ENCODE measurements at places on chromosomes 6 and 20.

DNA sequence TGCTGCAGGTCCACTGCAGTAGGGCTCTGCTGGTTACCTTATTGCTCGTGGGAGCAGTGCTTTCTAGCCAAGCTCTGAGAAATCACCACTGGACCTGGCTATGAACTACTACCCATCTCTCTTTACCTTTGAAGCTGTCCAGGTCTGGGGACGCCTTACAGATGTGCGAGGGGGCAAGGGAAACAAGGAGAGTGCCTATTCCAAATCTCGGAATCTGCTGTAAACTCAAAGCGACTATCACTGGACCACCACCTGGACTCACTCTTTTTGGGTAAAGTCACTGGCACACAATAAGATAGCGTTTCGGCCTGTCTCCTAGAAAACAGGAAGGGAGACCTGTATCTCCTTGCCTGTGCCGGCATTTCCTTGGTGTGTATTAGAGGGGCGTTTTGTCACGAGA lies 5.3 kb downstream of the NRN1 start:
- no peak for DNase-seq

DNA sequence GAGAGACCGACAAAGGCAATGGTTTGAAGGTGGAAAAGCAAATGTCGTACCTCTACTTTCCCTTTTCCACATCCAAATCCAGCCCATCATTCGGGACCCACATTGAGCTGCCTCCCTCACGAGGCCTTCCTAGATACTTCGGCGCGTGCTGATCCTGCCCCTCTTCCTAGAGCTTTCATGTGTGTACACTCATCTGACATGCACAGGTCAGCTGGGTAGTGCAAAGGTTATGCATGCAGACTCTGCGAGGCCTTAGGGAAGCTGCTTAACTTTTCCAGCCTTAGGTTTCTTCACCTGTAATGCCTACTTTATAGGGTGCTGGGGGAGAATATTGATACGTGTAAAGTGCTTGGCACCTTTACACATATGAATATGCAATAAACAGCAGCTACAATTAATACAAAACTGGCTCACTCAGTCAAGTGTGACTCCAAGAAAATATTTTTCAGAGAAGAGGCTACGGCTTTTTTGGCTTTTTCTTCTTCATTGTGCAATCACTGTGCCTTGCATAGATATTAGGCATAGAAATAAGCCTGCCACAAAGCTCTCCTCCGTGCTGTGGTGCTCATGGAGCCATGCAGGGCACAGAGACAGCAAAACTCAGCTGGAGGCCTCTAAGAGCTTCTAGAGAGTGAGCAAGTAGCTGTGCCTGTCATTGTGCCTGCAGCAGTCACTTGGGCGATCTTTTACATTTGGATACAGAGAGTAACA lies 3.6 kb upstream of the MANBAL start:
- DNase-seq: no peak

GRCh38 chr20:44700306-44700705 lies 14.9 kb upstream of the CCN5 start:
- no peak for DNase-seq

DNA sequence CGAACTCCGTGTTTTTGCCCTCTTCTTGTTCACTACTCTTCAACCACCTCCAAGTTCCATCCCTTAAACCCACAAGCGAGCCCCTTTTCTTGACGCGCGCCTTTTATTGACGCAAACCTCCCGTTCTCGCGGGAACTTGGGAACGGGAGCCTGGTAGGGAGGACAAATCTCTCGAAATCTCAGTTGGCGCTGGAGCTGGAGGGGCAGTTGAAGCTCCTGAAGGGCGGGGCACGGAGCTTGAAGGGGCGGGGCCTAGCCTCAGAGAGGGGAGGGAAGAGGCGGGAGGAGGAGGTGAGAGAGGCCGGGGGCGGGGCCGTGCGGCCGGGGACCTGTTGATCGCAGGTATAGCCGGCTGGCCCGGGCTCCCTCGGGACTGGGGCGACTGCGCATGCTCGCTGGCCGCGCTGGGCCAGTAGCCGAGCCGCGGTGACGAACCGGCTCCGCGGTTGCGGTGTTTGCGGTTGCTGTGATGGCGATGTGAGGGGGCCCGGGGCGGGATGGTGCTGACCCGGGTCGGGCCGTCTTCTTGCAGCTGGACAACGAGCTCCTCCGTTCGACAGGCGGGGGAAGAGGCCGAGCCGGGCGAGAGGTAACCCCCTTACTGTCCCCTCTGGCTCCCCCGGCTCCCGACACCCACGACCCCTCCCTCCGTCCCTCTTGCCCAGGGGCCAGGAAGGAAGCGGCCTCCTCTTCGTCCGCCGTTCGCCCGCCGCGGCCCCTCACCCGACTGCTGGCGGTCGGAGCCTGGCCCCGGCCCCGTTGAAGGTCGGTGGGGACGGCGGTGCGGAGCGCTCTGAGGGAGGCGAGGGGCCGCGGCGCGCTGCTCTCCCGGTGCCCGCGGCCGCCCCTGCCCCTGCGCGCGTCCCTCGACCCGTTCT lies at the start of gene FAM135A:
TSS of gene FAM135A (plus strand) at position 395 of the 878 bp plus-strand sequence. CDS start 14,835 bp downstream, outside the sequence.
- peak; percentile 97 for DNase-seq

GRCh38 chr6:47203266-47203937 lies 106.3 kb downstream of the TNFRSF21 start:
- no peak for DNase-seq

- no peak for DNase-seq
These were observed 139.4 kb downstream of the ID4 start for GRCh38 chr6:19976411-19977129.

DNA sequence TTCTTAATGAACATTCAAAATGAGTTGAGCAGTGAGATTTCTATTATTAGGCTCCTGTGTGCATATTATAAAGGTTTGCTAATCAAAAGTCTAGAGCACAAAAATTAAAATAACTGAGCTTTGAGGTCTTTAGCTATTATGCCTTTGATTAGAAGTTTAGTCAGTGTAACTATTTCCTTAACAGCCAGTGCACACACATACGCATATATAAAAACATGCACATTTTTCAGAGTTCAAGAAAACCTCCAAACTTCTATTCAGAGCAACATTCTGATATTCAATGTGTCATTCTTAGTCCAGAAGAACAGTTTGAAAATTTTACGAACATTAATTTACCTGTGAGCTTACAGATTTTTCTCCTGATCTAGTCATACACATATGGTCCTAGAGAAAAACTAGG lies 48.3 kb upstream of the MYB start:
- DNase-seq: no peak

DNA sequence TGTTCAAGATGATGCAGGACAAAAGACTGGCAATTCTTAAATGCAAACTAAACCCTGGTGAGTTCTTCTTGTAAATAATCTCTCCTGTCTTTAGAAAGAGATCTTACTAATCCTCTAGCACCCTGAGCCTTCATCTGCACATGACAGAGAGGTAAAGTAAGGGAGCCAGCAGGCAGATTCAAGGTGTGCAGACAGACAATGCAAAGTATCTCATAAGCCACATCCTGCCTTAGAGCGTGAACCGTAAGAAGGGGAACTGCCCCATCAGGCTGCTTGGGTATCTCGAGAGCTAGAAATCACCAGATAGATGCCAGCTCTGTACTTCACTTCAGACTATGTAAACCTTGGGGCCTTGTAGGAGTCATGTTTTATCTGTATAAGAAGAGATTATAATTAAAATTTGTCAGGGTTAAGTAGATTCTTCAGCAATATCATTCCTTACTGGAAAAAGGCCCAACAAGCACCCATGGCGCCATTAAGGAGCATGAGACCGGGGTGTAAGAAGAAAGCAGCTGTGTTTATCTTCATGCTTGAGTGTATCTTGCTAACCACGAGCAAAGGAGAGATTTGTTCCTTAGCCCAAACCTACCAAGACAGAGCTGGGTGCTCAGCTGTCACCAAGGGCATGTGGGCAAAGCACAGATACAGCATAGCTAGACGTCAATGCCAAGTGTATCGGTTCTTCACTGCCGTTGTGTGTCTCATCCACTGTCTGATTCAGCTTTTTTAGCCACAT lies 24.4 kb downstream of the CNR1 start:
- no peak for DNase-seq

GRCh38 chr6:35017411-35018181 lies 123.5 kb downstream of the TCP11 start:
- no peak for DNase-seq

GRCh38 chr20:42483730-42484303 lies 705.9 kb downstream of the PTPRT start:
- no peak for DNase-seq

DNA sequence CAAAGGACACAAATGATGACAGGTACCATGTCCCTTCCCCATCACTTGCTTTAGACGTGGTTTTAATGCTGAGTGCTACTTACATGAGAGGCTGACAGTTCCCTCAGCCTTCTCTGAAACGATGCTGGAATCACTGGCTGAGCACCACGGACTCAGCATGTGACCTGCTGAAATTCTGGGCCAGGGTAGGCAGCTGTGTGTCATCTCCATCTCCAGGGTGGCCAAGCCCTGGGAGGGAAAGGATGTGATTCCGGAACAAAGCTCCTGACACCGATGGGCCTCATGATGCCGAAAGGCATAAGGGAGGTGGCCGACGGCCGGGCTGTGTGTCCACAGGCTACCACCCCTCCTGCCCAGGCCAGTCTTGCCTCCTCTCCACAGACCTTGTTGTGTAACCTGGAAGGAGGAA lies 184.3 kb upstream of the CST7 start:
- peak; percentile 72 for DNase-seq

- no peak for DNase-seq
These were observed 112.1 kb upstream of the IYD start for GRCh38 chr6:150256618-150257272.

DNA sequence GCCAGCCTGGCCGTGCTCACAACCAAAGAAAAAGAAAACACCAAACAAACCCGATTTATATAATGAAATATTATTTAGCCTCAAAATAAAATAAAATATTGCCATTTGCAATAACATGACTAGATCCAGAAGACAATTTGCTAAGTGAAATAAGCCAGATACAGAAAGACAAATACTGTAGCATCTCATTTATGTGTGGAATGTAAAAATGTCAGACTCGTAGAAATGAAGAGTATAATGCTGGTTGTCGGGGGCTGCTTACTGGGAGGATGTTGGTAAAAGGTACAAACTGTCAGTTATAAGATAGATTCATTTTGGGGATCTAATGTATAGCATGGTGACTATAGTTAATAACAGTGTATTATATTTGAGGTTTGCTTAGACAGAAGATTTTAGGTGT lies 269.7 kb downstream of the THBS2 start:
- no peak for DNase-seq

DNA sequence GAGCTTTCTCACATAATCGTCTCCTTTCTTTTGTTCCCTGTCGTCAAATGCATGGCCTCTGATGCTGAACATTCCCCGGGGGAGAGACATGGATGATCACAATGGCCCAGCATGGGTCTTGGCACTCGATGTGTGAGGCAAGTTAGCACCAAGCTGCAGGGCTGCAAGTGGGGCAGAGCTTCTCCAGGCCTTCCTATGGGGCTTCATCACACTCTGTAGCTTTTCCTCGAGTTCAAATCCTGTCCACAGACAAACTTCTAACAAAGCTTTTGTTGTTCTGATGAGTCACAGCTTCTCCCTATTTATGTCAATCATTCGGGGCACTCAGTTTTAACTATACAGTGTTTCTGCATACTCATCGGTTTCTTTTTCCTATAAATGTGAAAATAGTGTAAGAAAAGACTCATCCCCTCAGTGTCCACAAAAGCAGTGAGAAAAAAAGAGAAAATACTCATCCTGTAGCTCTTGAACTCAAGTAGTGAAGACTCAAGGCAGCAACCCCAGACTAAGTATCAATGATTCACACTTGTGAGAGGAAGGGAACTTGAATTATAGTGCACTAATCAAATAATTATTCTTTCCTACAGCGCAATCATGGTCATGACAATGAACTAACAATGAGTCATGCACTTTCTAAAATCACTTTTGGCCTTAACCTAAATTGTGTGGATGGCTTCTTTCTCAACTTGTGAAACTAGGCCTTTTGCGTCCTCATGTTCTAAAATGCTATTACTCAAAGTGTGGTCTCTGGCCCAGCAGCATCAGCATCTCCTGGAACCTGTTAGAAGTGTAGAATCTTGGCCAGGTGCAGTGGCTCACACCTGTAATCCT lies 68.4 kb upstream of the NOX3 start:
- DNase-seq: no peak

DNA sequence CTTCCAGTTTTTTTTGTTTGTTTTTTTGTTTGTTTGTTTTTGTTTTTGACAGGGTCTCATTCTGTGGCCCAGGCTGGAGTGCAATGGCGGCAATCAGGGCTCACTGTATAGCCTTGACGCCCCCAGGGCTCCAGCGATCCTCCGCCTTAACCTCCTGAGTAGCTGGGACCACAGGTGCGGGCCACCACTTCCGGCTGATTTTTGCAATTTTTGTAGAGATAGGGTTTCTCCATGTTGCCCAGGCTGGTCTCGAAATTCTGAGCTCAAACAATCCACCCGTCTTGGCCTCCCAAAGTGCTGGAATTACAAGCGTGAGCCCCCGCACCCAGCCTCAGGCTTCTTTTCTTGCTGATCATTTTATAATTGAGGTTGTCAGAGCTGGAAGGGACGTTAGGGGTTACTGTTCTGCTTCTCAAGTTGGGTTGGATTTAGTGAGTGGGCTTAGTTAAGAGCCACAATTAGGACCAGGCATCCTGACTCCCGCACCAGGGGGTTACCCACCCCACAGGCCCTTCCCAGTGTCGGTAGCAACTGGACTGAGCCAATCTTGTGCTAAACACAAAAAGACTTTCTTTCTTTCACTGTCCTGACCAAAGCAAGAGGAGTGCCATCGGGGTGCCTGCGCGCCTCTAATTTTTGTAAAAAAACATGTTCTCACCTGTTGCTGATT lies 13.1 kb upstream of the ZSCAN9 start:
- no peak for DNase-seq

DNA sequence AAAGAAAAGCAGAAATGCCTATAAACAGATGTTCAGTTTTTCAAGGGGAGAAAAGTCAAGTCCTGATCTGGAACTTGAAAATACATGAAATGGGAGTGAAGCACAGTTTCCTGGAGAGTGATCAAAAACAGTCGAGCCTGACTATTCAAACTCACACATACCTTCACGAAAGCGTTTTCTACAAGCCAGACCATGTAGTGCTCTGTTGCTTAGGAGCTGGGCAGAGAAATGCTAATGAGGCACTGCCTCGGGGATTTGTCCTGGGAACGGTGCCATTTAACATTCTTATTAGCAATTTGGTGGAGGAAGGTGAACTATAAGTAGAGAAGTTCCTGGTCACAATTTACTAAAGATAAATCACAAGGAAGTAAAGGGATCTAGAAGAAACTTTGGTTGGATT lies 5.9 kb downstream of the NHSL1 start:
- DNase-seq: no peak

DNA sequence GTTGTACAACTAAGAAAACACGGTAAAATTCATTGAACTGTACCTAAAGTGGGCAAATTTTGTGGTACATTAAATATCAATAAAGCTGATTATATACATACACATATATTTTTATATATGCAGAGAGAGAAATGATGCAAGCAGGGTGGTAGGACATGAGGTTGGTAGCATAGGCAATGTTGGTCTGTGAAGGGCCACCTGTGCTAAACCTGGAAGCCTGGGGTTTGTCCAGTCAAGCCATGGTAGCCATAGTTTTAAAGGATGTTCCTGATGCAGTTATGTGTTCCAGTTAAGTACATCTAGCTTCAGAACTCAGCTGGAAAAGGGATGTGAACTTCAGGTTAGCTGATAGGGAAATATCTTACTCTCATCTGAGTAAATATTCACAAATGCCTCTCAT lies 60.1 kb downstream of the TRIM38 start:
- DNase-seq: no peak

- no peak for DNase-seq
These were observed 129.9 kb downstream of the JARID2 start for GRCh38 chr6:15375638-15376290.

GRCh38 chr20:36112112-36112511 lies 42.4 kb upstream of the EPB41L1 start:
- no peak for DNase-seq

GRCh38 chr6:127423921-127424320 lies 35.3 kb downstream of the KIAA0408 start:
- DNase-seq: no peak

All from lower leg skin (tissue), 4 donors.